Ovary (tissue), 10 donors: ENCODE measurements at places on chromosomes 1 and 21. TPM values are rescaled to one million over a fixed set of nuclear protein-coding genes. Genes with fewer than 3 reads are reported as not detected.
A peak's percentile ranks its signal among the peaks of the same experiment; 100 is the strongest.

The NHLH1 gene
- total RNA-seq: not detected

The TRIM46 gene
- 0.72 TPM for total RNA-seq

The VWA1 gene
- 11.1 TPM for total RNA-seq

DNA sequence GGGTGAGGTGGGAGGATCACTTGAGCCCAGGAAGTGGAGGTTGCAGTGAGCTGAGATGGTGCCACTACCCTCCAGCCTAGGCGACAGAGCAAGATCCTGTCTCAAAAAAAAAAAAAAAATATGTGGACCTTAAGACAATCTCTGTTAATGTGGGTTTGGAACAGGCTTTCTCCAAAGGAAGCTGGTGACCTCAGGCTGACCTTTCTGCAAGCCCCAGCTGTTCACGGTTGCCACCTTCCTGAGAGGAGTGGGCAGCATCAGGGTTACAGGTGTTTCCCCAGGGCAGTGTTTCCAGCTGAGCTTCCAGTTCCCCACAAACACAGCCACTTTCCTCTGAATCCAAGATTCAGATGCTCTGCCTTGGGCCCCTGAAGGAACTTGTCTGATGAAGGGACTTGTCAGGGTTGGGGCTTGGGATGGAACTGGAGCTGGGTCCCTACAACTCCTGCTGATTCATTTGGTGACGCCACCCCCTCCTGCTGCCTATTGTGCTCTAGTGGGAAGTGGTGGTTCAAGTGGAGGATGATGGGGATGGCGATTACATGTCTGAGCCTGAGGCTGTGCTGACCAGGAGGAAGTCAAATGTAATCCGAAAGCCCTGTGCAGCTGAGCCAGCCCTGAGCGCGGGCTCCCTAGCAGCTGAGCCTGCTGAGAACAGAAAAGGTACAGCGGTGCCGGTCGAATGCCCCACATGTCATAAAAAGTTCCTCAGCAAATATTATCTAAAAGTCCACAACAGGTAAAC is 1.9 kb downstream of the ZBTB48 start:
- DNase-seq: no peak
- H3K36me3 ChIP-seq: no peaks in the 10 kb centered on the region
- no peak overlapping the region for H3K4me3 ChIP-seq
- no peaks in the 10 kb centered on the region for H3K27me3 ChIP-seq
- H3K27ac ChIP-seq: no peak overlapping the region

DNA sequence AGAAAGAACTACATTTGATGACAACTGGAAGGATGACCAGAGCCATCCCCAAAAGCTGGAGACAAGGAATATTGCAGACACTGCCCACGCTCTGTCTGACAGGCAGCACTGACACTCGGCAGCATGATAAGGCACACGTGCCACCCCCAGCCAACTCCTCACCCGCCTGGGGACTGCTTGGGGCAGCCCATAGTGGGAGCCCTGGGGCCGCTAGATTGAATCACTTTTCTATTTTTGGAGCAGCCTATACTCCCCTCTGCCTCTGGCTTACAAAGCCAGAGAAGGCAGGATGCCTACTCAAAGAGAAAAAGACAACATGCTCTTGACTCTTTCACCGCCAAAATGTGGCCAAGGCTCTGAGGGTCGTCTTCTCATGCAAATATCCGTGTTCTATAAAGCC is 1.3 kb downstream of the SMG5 start:
- peak overlapping the region; percentile 81 for H3K4me3 ChIP-seq
- no peaks in the 10 kb centered on the region for H3K27me3 ChIP-seq
- H3K36me3 ChIP-seq: no peaks in the 10 kb centered on the region
- peaks cover 7% of the 10 kb centered on the region for H3K4me1 ChIP-seq
